ENCODE measurements at places on chromosomes 6 and 20. TPM values are rescaled to one million over a fixed set of nuclear protein-coding genes. Genes with fewer than 3 reads are reported as not detected.

MGME1 gene
- total RNA-seq: 13.4 TPM

OPN5 gene
- not detected for total RNA-seq

HCRTR2 gene
- not detected for total RNA-seq

POU5F1 gene
- not detected for total RNA-seq

MAS1 gene
- total RNA-seq: not detected

RAMACL gene
- 4.6 TPM for total RNA-seq

CNBD2 gene
- 3.1 TPM for total RNA-seq
